ENCODE measurements at places on chromosomes 3 and 15.

GRCh38 chr15:65773386-65774111, 18.5 kb downstream of the DENND4A start:
- DNase-seq = no peak

- no peak for DNase-seq
Observed at GRCh38 chr3:13268961-13269441, 151.1 kb downstream of the NUP210 start.

DNA sequence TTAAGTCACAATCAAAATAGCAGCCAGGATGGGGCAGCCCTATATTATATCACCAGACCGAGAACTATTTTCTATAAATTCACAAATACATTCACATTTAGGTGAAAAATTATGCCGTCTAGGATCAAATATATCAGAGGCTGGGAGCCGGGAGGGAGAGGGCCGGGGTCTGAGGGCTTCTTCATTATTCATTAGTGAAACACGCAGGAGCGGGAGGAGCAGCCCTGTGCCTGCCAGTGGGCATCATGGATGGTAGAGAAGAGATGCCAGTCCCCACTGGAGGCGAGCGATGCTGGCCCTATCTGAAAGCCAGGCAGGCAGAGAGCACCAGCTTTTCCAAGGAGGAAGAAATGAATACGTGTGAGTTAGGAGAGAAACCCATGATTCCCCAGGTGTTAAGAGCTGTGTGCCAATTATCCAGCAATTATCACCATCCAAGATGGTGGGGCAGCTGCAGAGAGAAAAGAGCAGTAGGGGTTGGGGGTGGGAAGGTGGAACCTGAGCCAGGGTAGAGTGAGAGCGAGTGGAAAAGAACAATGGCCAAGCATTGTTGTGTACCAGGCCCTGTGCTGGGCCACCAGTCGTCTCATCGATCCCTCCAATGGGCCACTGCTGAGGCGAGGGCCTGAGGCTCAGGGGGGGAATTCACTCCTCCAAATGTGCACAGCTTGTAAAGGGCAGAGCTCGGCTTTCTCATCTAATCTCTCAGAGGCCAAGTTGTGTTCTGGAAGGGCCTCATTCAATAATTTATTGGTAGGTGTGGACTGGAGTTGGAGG, 261.3 kb upstream of the TLE3 start:
- no peak for DNase-seq

GRCh38 chr15:73127302-73127936, 75.2 kb downstream of the NEO1 start:
- DNase-seq = no peak

GRCh38 chr15:51982013-51982769, 10.6 kb upstream of the LEO1 start:
- peak; percentile 59 for DNase-seq

- DNase-seq = no peak
Observed at GRCh38 chr3:14811684-14812083, 7.1 kb upstream of the FGD5 start.

GRCh38 chr3:50950591-50950990, 275.9 kb downstream of the DOCK3 start:
- no peak for DNase-seq

GRCh38 chr15:65373163-65373651, 4.6 kb downstream of the IGDCC3 start:
- DNase-seq = peak; percentile 70

DNA sequence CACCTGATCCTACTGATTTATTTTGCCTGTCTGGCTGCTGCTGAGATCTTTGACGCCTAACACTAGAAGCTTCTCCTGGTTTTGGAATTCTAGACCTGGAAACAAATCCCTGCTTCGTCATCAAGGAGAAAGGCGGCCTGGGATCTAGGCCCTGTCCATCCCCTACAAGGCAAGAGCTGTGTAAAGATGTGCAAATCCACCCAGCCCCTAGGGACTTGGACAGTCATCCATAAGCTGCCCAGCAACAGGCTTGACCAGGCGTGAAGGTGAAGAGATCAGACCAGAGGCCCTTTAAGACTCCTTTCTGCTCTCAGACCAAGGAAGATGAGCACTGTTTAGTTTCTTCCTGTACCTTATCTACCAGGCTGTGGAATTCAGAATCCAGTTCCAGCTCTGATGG, 32.2 kb downstream of the SLC41A3 start:
- DNase-seq = no peak

- DNase-seq = no peak
Observed at GRCh38 chr15:40151991-40152390, 8.9 kb upstream of the BUB1B start.

- no peak for DNase-seq
Observed at GRCh38 chr3:191074511-191074910, 124.5 kb upstream of the OSTN start.

DNA sequence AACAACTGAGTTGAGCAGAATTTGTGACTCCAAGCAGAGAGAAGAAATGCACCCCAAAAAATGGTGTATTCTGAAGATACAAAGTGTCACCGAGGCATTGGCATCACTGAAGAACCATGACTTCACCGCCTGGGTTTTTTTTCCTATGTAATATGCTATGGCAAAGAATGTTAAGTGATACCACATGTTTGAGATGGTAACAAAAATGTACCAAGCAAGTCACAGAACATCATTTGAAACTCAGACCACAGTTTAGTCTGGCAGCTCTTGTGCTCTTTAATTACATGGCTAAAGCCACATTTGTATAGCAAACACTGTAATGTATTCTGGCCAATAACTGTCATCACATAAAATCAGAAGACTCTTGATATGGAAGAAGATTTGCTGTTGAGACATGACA, 323.5 kb downstream of the ULK4 start:
- DNase-seq = no peak
